ENCODE measurements at places on chromosomes 5 and 9.

GRCh38 chr5:95508550-95508949, 46.2 kb downstream of the SKIC3 start:
- DNase-seq = no peak

- DNase-seq = no peak
These were observed 161.8 kb downstream of the CAVIN4 start for GRCh38 chr9:100739666-100740065.

DNA sequence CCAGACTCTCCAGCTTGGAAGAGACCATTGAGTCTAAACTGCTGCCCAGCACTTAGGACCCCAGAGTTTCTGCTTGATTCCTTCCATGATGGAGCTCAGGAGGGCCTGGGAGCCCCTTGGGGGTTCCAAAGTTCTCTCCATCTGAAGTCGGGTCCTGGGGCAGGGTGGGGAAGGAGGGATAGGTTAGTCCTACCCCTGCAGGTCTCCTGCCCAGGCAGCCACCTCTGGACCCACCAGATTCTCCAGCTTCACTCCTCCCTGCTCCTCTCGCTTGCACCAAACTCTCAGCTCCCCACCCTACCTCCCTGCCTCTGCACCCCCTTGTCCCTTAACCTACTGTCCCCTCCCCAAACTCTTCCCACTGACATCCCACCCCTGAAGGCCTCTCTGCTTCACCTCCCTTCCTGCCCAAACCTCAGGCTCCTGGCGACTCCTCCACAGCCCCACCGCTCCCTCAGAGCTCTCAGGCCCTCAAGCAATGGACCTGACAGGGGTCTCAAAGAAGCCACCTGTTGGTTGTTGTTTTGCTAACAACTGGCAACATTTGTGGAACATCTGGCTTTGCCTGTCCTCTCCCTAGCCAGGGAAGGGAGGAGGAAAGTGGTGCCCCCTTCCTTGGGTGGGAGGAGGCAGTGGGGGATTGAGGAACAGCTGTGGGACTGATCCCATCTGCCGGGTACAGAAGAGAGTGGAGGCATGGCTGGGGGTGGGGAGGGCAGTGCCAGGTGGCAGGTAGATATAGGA, 137.5 kb downstream of the RGS3 start:
- no peak for DNase-seq

DNA sequence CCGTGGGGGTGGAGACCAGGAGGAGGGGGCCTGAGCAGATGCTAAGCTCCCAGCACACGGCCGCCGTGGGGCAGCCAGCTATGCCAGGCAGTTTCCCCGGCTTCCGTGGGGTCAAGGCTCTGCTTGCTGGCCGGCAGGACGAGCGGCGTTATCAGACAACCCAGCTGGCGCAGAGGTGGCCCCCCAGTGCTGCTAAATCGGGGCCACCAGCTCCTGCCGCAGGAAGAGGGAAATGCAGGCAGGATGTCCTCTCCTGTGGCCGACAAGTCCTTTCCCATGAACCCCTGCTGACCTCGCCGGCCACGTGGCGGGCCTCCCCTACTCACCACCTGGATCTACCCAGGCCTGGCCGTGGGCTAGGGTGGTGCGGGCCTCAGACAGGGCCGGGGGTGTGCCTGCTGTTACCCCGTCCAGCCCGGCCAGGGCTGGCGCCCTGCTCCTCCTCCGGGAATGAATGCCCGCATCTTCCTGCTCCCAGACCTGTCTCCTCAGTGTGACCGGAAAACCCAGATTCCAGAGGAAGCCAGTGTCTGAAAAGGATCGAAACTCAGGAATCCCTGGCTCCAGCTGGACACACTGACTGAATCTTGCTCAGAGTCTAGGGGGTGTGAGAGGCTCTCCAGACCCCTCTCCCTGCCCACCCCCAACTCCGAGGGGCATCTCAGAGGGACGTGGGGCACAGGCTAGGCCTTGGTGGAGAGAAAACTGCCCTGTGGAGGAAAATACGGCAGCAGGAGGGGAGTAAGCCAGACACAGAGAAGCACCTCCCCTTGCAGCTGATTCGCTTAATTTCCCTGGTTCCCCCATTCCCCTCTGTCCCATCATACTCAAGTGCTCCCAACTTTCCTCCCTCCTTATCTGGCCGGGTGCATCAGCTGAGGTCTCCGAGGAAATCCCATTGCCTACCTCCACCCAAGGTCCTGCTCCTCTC, 3.9 kb downstream of the FLT4 start:
- DNase-seq = no peak

Measured in left cardiac atrium (tissue), 4 donors.